ENCODE measurements at places on chromosomes 11 and 22.
A peak's percentile ranks its signal among the peaks of the same experiment; 100 is the strongest.

- peak; percentile 32 for DNase-seq
Measured at GRCh38 chr11:77107950-77108349, 5.3 kb downstream of the OMP start.

- no peak for DNase-seq
Measured at GRCh38 chr11:121018746-121019145, 5.2 kb upstream of the TBCEL start.

GRCh38 chr22:17822087-17822486 lies 47.8 kb upstream of the BID start:
- DNase-seq = no peak

DNA sequence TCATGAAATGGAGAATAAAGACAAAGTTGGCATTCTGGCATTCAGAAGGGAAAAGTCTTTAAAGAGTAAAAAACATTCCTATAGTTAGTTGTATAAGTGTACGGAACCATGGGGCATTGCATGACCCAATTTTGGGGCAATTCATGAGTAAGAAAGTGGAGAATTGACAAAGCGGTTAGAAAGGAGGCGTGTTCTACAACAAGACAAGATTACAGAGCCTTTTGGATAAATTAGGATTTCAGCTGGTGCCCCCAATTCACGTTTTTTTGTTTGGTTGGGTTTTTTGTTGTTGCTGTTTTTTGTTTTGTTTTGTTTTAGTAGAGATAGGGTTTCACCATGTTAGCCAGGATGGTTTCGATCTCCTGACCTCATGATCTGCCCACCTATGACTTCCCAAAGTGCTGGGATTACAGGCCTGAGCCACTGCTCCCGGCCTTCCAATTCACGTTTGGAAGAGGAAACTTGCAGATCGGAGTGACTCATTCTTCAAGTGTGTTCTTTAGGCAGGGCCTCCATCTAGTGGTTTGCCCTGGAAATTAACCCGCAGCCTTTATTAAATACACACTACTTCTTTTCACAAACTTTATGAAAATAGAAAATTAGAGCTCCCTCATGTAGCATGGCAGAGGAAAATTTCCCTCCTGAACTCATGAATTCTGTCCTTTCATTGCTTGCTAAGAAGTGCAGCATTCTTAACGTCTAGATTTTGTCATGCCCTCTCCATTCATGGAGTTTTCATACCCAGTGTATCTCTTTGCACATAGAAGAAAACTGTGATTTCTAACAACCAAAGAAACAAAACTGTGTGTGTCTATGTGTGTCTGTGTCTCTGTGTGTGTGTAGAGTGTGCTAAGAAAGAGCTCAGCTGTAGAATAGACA lies 118.1 kb downstream of the BBOX1 start:
- DNase-seq = peak; percentile 78

GRCh38 chr11:38718659-38719058 lies 2120.6 kb upstream of the RAG2 start:
- DNase-seq = no peak

- DNase-seq = peak; percentile 36
Measured at GRCh38 chr11:3796801-3797328, 489 bp downstream of the NUP98 start.

Measured in SW480 (cell line).